Endothelial cell (in vitro differentiated cells): ENCODE measurements at places on chromosomes 13 and 19.

DNA sequence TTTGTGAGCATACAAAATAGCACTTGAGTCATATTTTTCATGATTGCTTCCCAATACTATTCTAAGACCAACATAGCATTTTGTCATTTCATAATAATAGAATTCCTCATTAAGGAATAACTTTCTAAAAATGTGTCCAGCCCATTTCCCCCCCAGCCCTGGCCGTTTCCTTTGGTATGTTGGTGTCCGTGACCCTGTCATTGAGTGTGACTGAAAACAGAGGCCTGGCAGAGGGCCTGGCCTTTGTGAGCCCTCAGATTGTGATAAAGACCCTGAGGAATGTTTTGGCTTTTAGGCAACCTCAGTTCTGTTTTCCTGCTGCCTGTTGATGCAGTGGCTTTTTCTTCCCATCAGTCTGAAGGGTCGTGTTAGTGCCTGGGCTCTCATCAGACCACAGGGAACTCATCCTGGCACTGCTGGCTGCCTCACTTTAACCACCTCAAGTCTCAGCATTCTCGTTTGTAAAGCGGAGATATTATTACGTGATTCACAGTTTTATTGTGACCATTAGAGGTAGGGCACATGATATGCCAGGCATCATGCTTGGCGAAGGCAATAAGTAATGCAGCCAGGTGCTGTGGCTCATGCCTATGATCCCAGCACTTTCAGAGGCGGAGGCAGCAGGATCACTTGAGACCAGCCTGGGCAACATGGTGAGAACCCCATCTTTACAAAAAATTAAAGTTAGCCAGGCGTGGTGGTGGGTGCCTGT lies 13.8 kb downstream of the SPINT2 start:
- peaks cover 14% of the 10 kb centered on the region for H3K4me1 ChIP-seq
- peak overlapping the region; percentile 33 for H3K27ac ChIP-seq
- H3K27me3 ChIP-seq: no peaks in the 10 kb centered on the region
- no peak for DNase-seq
- H3K36me3 ChIP-seq: no peaks in the 10 kb centered on the region

GRCh38 chr13:28299916-28300315 lies 161.6 kb downstream of the PAN3 start:
- H3K4me3 ChIP-seq: no peak overlapping the region
- no peak for DNase-seq
- peak overlapping the region; percentile 46 for H3K27ac ChIP-seq

DNA sequence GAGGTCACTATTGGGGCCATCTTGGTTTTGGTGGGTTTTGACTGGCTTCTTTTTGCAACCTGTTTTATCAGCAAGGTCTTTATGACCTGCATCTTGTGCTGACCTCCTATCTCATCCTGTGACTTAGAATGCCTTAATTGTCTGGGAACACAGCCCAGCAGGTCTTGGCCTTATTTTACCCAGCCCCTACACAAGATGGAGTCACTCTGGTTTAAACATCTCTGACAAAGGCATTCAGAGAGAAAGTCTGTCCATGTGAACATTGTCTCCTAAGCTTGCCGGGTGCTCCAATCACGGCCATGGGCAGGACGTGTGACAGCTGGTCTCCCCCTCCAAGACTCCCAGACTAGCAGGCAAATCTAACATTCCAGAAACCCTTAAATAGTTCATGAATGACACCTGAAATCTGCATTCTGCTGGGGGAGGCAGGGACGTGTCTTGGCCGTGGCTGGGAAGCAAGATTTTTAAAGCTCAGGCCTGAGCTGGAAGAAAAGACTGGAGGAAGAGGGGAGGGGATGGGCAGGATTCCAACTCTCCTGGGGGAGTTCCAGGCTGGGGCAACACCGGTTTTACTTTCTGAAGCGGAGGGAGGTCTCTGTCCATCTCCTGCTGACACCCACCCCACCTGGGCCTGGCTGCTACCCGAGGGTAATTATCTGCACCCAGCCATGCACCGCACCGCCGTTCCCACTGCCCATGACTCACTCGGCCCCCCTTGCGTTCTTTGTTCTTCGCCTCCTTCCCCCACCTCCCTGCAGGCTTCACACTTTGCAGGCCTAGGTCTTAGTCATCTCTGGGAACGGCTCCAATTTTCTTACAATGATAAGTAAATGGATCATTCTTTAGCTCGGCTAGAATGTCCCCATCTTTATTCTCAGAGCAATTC lies 11.6 kb upstream of the OR1M1 start:
- H3K27ac ChIP-seq: no peak overlapping the region
- H3K36me3 ChIP-seq: peaks cover 4% of the 10 kb centered on the region
- DNase-seq: no peak
- no peaks in the 10 kb centered on the region for H3K4me1 ChIP-seq
- H3K4me3 ChIP-seq: no peak overlapping the region

DNA sequence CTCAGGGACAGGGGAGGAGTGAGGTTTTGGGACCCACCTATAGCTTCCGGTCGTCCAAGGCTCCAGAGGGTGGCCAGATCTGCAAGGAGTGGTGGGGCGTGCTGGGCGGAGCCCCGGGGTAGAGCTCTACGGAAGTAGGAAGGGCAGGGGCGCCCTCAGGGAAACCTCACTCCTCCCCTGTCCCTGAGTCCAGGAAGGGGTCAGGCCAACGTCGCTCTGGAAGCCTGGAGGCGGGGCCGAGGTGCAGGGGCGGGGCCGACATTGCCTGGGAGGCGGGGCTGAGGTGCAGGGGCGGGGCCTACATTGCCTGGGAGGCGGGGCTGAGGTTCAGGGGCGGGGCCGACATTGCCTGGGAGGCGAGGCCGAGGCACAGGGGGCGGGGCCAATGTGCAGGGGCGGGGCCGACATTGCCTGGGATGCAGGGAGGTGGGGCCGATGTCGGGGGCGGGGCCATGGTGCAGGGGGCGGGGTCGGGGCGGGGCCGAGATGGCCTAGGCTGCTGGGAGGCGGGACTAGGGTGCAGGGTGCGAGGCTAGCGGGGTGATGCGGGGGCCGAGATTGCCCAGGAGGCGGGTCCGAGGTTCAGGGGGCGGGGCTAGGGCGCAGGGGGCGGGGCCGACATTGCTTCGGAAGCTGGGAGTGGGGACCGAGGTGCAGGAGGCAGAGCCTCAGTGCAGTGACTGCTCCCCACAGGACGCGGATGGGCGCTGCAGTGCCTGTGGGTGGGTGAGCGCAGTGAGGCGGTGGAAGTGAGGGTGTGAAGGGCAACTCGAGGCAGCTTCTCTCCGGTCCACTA lies 4.9 kb upstream of the PALM start:
- DNase-seq: peak; percentile 66
- no peaks in the 10 kb centered on the region for H3K27me3 ChIP-seq
- peaks cover 6% of the 10 kb centered on the region for H3K4me1 ChIP-seq
- no peak overlapping the region for H3K4me3 ChIP-seq
- H3K36me3 ChIP-seq: no peaks in the 10 kb centered on the region

DNA sequence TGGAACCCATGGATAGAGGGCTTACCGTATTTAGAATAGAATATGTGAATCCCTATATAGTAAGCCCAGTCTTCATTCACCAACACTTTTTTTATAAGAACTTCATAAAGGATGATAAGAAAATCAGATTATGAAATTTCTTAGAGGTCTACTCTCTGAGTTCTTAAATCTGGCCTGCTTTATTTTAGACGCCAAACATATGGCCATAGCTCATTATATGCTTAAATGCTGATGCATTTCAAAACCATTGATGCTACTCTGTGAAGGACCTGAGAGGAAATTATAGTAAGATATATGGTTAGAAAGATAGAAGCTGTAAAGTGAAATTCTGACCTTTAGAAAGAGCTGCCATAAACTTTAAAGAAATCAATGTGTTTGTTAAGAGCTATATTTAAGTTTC lies 38.3 kb downstream of the GPC6 start:
- no peak overlapping the region for H3K27ac ChIP-seq
- no peaks in the 10 kb centered on the region for H3K27me3 ChIP-seq
- H3K36me3 ChIP-seq: no peaks in the 10 kb centered on the region
- no peak overlapping the region for H3K4me3 ChIP-seq

DNA sequence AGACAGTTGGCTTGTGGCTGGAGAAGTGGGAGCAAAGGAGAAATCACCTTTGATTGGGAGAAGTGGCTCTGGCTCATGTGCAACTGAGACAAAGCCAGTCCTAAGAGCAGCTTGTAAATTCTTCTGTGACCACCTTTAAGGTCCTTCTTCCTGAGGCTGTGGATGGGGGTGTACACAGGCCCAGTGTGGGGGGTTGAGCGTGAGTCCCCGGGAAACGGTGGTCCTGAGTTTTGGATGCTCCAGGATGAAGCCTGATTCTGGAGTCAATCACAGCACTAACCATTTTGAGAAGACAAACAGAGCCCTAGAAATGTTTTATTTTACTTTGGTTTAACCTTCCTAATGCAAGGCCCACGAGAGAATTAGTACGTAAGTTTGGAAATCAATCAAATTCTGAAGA lies 3.9 kb upstream of the CEBPA start:
- peaks cover 7% of the 10 kb centered on the region for H3K27me3 ChIP-seq
- H3K4me3 ChIP-seq: no peak overlapping the region
- peaks cover 6% of the 10 kb centered on the region for H3K4me1 ChIP-seq
- no peak for DNase-seq
- no peaks in the 10 kb centered on the region for H3K36me3 ChIP-seq
- H3K27ac ChIP-seq: no peak overlapping the region

GRCh38 chr13:91773591-91774227 lies 375.3 kb downstream of the GPC5 start:
- H3K4me3 ChIP-seq: no peak overlapping the region
- no peak for DNase-seq
- H3K27me3 ChIP-seq: no peaks in the 10 kb centered on the region
- no peak overlapping the region for H3K27ac ChIP-seq

DNA sequence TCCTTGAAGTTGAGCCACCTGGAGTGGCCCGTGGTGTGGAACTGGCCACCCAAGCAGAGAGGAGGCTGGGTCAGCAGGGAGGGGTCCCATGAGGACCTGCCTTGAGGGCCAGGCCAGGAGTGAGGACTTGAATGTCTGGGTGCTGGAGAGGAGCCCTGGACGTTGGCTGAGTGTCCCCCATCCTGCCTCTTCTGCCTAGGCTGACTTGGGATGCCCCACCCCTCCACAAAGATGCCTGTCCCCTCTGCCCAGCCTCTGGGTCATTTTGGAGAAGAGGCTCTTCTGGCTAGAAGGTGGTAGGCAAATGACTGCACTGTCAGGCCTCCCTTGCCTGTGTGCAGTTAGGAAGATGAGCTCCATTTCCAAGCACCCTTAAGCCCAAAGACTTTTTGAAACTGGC lies 1.7 kb downstream of the SSBP4 start:
- H3K27me3 ChIP-seq: peaks cover 33% of the 10 kb centered on the region
- H3K4me1 ChIP-seq: peaks cover 15% of the 10 kb centered on the region
- H3K27ac ChIP-seq: no peak overlapping the region
- no peaks in the 10 kb centered on the region for H3K36me3 ChIP-seq
- no peak for DNase-seq
- H3K4me3 ChIP-seq: no peak overlapping the region

DNA sequence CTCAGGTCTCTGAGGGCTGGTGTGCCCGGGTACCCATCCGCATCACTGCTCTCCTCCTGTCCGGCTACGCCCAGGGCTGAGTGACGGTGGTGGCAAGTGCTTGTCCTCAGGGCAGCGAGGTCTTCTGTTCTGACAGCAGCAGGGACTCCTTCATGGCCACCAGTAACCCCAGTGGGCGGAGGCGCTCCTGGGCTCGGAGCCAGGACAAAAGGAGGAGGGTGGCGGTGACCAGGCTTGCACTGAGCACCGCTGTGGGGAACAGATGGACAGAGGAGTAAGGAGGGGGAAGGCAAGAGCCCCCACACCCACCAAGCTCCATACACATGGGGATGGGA lies 5.8 kb downstream of the CD320 start:
- H3K27ac ChIP-seq: no peak overlapping the region

DNA sequence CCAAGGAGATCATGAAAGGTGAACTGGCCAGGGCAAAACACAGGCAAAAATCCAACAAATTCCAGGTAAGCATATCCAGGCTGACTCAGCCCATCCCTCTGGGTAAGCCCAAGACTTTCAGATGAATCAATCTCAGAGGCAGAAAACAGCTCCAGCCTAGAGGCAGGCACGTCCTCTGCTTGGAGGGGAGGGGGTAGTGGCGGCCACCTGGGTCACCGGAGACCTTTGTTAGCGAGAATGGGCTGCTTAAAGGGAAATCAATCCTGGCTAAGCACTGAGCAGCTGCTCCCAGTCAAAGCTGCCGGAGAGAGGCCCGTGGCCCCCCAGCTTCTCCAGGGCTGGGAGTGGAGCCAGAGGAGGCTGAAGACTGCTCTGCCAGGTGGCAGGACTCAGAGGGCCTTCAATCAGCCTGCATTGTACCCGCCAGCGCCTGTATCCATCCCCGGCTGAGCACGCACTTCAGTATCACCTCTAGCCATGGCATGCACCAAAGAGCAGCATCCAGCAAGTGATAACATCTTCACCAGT lies 48.2 kb downstream of the PIN1 start:
- DNase-seq: no peak
- H3K4me1 ChIP-seq: peaks cover 9% of the 10 kb centered on the region
- no peak overlapping the region for H3K4me3 ChIP-seq
- H3K27me3 ChIP-seq: peaks cover 7% of the 10 kb centered on the region
- no peak overlapping the region for H3K27ac ChIP-seq

GRCh38 chr13:25377244-25377962 lies 5.6 kb downstream of the ATP8A2 start:
- no peak overlapping the region for H3K27ac ChIP-seq
- DNase-seq: no peak
- H3K4me1 ChIP-seq: peaks cover 3% of the 10 kb centered on the region
